ENCODE measurements at places on chromosomes 16 and 17.

DNA sequence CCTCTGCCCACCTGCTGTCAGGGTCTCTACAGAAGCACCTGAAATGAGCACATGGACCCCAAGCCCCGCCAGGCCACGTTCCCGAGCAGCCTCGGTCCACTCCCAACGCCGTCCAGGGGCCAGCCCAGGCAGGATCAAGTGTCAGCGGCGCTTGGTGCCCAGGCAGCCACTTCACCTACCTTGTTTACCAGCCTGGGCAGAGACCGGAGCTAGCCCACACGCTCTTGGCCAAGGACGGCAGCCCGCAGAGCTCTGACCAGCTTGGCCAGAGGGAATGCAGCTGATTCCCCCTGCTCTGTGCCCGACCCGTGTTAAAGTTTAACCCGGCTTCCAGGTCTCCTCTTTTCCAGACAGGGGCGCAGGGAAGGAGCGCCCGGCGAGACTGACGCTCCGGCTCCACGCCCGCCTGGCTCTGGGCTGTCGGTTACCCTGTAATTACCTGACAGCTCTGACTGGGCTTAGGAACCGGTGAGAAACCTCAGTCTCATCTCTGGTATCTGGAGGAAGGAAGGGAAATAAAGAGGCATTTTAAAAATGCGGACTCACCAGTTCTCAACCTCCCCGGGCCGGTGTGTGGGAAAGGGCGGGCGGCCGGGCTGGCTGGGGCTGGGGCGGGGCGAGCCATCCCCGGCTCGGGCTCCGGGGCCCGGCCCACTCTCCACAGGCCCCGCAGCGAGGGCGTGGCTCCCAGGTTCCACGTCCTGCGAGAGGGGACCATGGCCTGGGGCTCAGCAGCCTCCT is 4.6 kb downstream of the KIFC3 start:
- no peak for DNase-seq

- DNase-seq = no peak
These were observed 8.1 kb downstream of the KCNH6 start for GRCh38 chr17:63531022-63531965.

DNA sequence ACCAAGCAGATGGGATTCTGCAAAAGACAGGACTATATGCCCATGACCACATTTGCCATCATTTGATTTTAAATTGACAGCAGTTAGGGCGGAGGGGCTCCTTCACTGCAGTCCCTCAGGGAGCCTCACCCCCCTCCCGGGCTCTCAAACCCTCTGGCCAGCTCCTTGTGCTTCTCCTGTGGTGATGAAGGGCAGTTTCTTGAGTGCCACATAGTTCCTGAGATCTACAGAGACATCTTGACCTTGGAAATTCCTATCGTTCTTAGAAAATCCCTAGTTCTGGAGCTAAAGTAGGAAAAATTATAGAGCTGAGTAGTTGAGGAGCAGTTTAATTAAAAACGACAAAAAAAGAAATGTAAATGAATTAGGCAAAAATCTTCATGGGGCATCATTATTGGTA is 231.5 kb downstream of the CCDC182 start:
- no peak for DNase-seq

DNA sequence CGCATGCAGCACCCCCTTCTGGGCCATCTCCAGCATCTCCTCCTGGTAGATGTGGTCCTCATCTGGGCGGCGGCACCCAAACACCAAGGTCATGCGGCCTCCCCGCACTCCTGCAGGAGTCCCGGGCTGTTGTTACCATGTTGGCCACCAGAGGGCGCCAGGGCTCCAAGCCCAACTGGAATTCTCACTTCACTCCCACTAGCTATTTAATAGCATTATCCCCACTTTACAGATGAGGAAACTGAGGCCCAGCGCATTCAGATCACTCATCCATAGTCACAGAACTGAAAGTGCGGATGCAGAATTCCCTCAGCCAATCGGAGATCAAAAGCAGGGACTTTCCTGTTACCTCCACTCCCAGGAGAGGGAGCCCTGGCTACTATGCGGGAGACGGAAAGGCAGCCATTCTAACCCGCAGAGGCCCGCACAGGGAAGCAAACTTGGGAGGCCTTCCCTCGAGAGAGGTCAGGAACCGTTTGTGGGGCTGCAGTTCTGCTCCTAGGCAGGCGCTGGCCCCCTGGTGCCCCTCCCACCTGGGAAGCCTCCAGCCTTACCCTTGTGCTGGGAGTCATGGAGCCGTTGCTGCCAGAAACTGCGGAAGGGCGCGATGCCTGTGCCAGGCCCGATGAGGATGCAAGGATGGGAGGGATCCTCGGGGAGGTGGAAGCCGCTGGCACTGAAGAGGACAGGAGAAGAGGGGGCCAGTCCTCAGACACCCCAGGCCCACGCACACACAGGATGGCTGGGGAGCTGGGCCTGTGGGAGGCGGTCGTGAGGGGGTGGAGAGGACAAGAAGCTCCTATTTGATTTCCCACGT is 40.1 kb downstream of the NOS2 start:
- peak; percentile 70 for DNase-seq

GRCh38 chr17:65572581-65573281 is 11.3 kb upstream of the AXIN2 start:
- no peak for DNase-seq

DNA sequence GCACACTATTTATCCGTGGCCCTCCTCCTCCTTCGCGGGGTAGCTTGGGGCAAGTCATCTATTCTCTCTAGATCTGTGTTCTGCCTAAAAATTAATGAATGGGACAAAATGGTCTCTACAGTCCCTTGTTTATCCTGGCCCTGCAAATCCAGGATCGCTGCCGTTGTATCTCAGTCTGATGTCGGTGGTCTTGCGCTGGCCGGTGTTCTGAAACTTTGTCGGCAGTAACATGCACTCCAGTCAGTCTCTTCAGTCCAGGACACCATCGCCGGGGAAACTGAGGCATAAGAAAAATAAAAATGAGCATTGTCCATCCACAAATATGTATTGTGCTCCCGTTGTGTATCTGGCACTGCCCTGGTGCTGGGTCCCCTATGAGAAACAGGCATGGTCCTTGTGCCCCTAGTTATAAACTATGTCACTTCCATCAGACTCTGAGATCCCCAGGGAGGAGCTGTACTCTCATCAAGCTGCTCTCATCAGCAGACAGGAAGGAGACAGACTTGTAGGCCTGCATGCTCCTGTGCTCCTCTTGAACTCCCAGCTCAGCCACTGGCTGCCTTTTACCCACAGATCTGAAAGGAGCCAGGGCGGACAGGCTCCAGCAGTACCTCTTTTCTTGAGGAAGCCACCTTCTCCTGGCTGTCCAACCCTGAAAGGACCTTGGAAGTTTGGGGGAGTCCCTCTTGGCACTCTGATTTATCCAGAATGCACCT is 13.7 kb upstream of the CA4 start:
- no peak for DNase-seq

DNA sequence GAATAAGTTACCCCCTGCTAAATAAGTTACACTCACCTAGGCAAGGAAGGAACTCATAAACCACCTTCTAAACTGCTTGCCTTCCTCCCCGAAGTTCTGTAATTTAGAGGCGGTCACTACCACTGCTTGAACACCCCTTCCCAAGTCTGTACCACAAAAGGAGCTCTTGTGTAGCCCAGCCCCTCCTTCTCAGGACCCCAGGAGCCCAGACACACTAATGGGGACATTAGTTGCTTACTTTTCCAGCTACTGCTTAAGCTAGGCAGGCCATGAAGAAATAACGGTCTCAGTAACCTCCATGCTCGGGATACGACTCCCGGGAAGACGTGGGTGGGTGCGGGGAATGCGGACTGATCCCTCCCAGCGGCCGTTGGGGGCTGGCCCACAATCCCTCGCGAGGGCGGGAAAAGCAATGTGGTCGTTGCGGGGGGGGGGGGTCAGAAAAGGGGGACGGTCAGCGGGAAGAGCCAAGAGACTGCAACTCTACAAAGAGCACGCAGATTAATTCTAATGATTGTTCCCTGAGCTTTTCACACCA is at the start of gene TEX14:
Gene TEX14 (minus strand): TSS at position 345 of the 538 bp plus-strand sequence. CDS start 40,044 bp downstream, outside the sequence.
- peak; percentile 19 for DNase-seq

- DNase-seq = no peak
These were observed 230.7 kb downstream of the MAF start for GRCh38 chr16:79369796-79370195.

- no peak for DNase-seq
These were observed 406.5 kb downstream of the SHISA9 start for GRCh38 chr16:13307851-13308250.

DNA sequence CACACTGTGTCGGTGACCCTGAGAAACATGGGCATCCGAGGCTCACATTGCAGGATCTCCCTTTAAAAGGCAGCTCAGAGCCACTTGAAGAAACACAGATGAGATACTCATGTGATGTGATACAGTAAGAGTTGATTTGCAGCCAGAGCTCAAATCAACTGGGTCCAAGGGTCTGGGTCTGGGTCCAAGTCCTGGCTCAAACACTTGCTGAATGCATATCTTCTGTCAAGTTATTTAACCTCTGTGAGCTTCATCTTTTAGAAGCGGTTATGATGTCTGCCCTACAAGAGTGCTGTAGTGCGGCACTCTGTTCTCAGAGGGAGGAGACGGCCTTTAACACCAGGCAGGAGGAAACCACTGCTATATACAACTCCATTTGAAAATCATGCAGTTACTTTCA is 6.4 kb downstream of the KRT38 start:
- no peak for DNase-seq

GRCh38 chr16:2715966-2716885 is 3.8 kb downstream of the PRSS27 start:
- DNase-seq = no peak

- peak; percentile 7 for DNase-seq
These were observed 68.0 kb downstream of the AMFR start for GRCh38 chr16:56357241-56357764.

- DNase-seq = no peak
These were observed 560.3 kb upstream of the CDH8 start for GRCh38 chr16:62596584-62596983.

GRCh38 chr17:80779961-80780380 is 211.7 kb upstream of the CHMP6 start:
- no peak for DNase-seq

GRCh38 chr17:6428207-6428965 is 6.5 kb downstream of the AIPL1 start:
- DNase-seq = no peak

DNA sequence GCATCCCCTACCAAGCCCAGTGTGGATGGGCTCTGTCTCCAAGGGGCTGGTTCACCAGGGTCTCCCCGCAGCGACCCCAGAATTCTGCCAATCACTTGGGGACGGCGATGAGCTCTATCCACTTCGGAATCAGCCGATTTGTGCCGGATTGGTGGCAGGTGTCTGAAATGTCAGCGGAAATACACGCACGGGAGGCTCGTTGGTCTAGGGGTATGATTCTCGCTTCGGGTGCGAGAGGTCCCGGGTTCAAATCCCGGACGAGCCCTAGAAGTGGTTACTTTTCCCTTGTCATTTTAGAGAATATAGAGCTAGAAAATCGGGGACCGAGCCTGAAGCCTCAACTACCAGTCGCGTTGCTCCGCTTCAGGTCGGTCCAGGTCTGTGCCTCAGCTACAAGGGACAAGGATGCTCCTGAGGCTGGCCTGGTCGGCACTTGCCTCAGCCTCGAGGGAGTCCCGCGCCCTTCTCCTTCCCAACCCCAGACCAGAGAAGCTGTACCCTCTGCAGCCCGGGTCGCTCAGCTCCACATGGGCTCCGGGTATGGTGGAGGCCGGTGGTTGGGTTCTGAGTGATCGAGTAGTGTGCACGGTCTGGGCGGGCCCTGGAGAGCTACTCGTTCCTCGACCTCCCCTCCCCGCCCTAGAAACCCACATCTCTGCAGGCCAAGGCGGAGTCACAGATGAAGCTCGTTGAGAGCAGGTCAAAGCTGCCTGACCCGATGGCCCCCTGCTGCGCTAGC is 16.0 kb upstream of the OR1F1 start:
- no peak for DNase-seq

Measured in left ventricle myocardium inferior (tissue), 1 donor.